ENCODE measurements at places on chromosomes 5 and 9. TPM values are rescaled to one million over a fixed set of nuclear protein-coding genes. Genes with fewer than 3 reads are reported as not detected.

Gene MEGF10
- 0.47 TPM for total RNA-seq

Gene IFNB1
- total RNA-seq, result not detected

Gene STARD4
- 7.3 TPM for total RNA-seq

Gene TEK
- total RNA-seq, result 12.8 TPM

DNA sequence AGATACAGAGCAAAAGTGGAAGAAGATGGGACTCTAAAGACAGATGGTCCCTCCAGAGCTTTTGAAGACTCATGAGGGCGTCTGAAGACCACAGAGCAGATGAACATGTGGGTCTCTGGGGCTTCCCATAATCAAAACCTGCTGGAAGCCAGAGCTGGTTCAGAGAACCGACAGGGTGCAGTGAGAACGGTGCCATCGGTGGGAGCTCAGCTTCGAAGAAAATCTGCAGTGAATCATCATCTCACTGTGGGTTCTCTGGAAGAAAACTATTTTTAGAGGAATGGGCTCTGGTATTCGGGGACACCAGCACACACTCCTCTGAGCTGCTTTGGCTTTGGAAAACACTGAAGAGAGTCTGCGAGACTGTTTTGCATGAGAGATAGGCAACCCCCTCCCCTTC, 222.4 kb upstream of the PANK3 start:
- no peak for DNase-seq

DNA sequence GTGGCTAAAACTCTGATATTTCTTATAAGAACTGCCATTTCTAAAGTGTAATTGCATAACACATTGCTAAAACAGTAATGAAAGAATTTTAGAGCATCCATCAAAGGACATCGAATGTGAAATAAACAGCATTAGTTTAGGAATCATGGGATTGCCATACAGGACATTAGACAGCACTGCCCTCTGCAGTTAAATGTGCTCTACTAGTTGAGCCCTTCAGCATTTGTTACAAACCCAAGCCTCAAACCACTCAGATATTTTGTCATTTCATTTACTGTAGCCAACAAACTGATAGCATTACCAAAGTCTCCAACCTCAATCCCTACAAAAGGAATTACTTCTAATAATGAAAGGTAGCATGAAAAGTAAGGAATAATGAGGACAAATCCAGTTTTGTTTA, 116.8 kb upstream of the COX7C start:
- DNase-seq, result no peak

DNA sequence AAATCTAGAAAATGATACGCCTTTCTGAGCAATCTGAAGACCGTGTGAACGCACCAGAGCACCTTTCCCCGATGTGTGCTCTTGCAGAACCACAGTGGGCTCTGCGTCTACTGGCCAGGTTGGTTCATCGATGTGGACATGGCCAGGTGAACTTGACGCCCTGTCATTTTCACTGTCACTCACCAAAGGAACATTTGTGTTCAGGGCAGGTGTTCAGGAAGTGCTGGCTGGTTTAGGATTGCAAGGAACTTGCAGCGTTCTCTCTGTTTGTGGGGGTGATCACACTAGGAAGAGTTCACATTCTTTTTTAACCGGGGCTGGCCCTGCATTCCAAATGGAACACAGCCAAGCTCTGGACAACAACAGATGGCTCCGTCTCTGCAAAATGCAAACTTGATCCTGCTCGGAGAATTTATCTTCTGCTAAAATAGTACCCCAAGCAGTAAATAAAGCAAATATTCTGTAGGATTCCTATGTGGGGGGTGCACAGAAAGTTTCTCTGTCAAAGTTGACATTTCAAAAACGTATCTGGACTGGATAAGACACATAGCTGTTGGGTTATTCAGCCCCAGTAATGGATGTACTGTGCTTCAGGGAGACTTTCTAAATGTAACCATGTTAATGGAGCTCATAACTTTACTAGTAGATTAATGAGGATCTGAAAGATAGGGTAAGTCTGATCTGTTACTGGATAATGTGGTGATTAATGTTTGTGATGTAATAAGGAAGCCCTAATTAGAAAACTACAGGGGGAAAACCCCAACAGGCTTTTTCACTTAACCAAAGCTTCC, 45.7 kb upstream of the FANCC start:
- no peak for DNase-seq

DNA sequence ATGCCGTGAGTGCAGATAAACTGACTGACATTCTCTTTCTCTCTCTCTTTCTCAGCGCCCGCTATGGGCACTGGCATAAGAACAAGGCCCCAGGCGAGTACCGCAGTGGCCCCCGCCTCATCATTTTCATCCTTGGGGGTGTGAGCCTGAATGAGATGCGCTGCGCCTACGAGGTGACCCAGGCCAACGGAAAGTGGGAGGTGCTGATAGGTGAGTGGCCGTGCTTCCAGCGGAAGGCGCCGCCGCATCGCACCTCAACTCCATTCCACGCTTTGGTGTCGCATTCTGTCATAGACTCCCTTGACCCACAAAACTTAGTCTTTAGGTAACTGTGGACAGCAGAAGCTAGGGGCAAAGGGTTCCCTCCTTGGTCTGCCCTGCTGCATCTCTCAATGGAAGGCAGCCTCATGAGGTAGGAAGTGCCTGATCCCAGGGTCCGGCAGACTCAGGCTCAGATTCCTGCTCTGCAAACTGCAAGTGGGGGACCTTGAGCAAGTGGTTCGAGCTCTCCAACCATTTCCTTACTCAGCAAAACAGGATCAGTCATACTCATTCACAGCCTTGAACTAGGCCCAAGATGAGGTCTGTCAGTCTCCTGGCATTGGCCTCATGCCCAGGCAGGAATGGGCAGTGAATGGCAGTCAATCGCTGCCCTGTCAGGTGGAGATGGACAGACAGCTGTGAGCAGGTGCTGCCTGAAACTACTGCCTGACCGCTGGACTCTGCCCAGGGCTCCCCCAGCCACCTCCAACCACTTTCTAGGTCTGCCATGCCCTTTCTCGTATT, 24.2 kb upstream of the CFAP157 start:
- DNase-seq, result no peak

DNA sequence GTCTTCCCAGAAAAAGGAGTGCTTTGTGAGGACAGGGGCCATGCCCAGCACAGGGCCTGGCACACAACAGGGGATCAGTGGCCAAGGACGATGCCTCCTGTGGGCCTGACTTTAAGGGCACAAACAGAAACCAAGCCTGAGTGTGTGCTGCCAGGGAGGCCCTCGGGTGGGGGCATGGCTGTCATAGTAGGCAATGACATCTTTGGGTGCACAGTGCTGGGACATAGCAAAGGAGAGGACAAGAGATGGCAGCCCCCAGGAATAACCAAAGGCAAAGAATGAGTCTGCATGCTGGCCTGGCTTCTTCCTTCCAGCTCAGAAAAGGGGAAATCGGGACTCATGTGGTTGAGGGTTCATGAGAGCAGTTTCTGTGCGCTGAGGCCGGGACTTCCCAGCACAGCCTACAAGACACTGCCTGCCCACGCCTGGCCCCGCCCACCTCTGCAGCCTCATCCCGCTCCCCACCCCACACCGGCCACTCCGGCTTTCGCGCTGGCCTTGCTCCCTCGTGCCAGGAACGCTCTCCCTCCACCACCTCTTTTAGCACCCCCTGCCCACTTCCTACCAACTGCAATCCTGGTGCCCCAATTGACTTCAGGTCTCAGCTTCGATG, 13.8 kb upstream of the LHX2 start:
- peak; percentile 46 for DNase-seq

Data from omental fat pad (tissue), 4 donors.